ENCODE measurements at places on chromosomes 11 and 22.

GRCh38 chr22:41524809-41525449 lies 19.3 kb downstream of the POLR3H start:
- no peak for DNase-seq

GRCh38 chr11:25938952-25939351 lies 393.0 kb upstream of the ANO3 start:
- no peak for DNase-seq

DNA sequence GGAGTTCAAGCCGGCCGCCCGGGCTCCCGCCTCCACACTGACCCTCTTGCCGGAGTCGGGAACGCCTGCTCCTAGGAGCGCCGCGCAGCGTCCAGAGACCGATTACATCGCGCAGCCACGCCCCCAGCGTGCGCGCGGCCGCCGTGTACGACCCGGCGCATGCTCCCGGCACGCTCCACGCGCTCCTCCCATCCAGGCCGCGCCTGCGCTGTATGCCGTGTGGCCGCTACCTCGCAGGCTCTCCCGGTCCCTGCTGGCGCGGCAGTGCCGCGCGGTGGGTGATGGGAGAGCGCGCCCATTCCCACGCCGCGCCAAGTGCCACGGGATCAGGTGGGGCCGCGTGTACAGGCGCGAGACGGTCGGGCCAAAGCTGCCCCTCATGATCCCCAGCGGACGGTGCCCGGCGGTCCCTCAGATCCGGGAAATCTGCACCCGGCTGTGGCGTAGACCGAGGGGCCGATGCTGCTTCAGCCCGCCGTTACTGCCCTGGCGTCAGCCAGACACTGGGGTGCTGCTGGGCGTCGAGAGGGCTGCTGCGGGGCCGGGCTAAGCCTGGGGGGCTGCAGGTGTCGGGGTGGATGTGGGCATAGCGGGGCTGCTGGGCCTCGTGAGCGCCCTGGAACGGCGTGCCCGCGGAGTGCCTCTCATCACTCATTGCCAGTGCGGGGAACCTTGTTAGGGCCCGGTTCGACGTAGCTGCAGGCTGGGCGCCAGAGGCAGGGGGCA lies at the start of the genes GNB1L and RTL10:
GNB1L (minus strand) TSS at position 97 of the 726 bp plus-strand sequence. CDS start 33,519 bp downstream, outside the sequence.
RTL10 (minus strand) TSS at position 97 of the 726 bp plus-strand sequence. CDS start 2,613 bp downstream, outside the sequence.
- DNase-seq, result peak; percentile 96

DNA sequence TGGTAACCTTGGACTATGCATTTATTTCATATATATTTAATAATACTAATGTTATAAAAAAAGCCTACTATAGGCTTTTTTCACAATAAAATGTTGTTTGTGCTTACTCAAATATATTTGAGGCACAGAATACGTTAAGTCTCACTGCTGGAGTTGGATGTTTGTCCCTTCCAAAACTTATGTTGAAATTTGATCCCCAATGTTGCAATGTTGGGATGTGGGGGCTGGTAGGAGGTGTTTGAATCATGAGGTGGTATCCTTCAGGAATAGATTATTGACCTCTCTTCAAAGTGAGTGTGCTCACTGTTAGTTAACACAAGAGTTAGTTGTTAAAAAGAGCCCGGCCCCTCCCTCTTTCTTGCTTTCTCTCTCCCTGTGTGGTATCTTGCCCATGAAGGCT lies 1295.9 kb downstream of the JRKL start:
- DNase-seq, result no peak

GRCh38 chr11:91527380-91528030 lies 697.1 kb upstream of the FAT3 start:
- no peak for DNase-seq

GRCh38 chr11:103682318-103683184 lies 353.9 kb upstream of the DDI1 start:
- peak; percentile 60 for DNase-seq

DNA sequence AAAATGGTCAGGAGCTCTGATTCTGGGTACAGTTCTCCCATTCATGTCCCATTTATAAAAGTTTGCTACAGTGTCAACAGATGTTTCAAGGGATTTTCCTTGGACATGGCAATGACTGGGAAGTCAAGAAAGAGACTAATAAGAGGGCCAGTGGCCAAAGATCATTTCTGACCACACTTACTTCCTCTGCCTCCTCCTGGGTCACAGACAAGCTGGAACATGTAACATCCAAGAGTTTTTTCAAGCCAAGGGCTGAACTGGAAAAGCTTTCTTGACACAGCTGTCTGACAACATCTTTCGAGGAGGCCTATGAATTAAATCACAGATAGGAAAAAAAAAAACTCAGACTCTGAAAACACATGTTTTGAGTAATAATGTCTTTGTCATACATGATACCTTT lies 8.7 kb downstream of the COMMD9 start:
- no peak for DNase-seq

DNA sequence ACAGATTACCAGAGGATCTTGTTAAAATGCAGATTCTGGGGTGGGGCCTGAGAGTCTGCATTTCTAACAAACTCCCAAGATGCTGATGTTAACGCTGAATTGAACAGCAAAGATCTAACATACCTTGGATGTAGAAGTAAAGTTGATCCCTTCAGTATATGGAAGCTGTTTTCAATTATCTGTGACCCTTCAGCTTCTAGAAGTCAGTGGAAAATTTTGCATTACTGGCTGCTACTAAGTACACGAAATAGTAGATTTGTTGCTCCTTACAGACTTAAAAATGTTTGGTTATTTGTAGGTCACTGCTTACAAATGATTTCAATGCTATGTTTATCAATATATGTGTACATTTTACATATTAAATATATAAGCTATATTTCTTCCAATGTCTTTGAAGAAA lies 107.4 kb downstream of the ARHGAP42 start:
- no peak for DNase-seq

- no peak for DNase-seq
These were observed 51.5 kb downstream of the APOL1 start for GRCh38 chr22:36304429-36304828.

DNA sequence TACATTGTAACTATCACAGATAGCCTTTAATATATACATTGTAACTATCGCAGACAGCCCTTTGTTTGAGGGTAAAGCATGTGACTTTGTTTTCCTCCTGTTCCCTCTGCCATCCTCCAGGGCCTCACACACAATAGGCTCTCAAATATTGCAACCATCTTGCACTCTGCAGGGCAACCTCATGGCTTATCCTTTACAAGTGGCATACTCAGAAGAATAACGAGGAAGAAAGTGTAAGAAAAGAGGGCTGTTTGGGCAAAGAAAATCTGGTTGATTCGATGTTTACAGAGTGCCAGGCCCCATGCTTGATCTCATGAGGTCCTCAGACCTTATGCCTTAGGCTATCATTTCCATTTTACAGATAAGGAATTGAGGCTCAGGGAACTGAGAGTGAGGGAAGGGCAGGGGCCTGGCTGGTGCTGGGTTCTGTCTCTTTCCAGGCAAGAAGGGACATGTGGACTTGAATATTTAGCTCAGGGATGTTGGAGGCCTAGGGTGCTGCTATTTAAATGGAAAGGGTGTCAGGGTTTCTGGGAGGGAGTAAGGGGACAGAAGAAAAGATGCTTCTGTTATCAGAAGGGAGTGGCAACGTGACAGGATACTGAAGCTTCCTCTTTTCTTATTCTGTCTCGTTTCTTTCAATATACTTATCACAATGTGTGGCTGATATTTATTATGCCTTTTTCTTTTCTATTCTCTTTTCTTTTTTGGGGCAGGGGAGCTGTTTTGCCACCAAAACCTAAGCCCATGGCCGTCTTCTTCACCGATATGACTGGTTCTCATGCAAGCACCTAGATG lies 1.1 kb upstream of the SAMM50 start:
- no peak for DNase-seq

GRCh38 chr11:26037716-26038115 lies 294.2 kb upstream of the ANO3 start:
- DNase-seq, result no peak

- DNase-seq, result no peak
These were observed 10.9 kb downstream of the NCF4 start for GRCh38 chr22:36871669-36872081.

DNA sequence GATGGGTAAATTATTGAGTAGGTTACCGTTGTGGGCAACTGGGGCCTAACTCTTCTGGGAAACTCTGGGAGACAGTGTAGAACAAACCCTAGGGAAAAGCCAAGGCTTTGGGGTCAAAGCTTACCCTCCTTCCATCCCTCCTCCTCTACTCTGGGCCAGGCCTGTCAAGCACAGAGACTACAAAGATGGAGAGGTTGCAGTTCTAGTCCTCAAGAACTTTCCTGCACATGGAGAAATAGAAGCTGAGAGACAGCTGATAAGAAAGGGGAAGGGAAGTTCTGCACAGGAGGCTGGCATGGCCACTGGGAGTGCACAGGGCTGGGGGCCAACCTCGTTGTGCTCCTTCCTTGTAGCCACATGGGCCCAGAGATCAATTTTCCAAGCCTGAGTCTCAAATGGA lies 67.2 kb upstream of the ALX4 start:
- no peak for DNase-seq

- no peak for DNase-seq
These were observed 20.3 kb downstream of the ZC3H12C start for GRCh38 chr11:110113505-110113904.

DNA sequence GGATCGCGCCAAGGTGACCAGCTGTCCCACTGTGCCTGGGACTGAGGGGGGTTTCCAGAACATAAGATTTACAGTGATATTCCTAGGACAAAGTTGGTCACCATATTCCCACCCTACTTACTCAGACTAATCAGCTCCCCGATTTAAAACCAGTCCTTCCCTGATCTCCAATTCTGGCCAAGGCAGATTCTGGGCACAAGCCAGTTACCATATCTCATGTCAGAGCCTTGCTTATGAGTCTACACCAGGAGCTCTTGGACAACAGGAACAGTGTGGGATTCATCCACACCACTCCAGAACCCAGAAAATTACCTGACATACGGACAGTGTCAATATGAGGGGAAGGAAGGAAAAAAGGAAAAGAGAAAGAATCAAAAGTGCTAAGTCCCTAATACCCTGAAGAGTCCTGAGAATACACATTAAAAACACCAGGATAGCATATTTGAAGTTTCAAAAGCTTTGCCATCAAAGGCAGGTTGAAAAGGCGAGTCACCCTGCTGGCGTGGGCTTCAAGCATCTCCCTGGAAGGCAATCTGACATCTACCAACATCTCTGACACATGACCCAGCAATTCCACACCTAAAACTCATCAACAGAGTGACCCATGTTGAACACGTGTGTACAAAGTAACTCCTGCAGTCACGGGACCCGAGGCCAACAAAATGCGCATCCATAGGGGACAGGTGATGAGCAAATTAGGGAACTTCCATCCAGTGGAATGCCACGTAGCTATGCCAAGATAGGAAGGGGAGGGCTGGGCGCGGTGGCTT lies 8.0 kb upstream of the IL2RB start:
- no peak for DNase-seq

DNA sequence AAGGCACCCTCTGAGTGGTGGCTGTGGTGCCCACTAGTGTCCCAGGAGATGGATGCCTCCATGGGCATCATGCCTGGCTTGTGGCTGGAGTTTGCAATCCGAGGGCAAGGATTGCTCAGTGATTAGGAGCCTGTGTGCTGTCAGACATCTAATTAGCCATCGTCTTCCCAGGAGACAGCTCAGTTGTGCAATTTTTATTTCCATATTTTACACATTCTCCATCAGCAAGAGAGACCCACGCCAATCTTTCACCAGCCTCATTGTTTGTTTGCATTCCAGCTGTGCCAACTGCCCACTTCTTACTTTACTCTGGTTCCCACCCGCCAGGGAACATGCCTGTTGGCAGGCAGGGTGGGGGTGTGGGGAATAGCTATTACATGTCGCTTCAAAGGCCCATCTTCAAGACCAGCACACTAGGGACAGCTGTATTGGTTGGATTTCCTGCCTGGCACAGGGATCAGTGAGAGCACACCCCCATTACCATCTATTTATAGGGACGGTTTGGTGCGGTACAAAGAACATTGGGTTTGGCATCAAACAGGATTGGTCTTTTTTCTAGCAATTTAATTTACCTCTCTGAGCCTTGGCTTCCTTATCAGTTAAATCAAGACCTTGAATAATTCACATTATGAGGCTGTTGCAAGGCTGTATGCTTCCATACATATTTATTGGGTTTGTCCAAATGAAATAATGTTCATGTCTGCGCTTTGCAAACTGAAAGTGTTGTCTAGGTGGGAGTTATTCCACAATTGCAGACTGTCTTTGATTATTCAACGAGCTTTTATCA lies 80.7 kb upstream of the NAV2 start:
- DNase-seq, result peak; percentile 12

DNA sequence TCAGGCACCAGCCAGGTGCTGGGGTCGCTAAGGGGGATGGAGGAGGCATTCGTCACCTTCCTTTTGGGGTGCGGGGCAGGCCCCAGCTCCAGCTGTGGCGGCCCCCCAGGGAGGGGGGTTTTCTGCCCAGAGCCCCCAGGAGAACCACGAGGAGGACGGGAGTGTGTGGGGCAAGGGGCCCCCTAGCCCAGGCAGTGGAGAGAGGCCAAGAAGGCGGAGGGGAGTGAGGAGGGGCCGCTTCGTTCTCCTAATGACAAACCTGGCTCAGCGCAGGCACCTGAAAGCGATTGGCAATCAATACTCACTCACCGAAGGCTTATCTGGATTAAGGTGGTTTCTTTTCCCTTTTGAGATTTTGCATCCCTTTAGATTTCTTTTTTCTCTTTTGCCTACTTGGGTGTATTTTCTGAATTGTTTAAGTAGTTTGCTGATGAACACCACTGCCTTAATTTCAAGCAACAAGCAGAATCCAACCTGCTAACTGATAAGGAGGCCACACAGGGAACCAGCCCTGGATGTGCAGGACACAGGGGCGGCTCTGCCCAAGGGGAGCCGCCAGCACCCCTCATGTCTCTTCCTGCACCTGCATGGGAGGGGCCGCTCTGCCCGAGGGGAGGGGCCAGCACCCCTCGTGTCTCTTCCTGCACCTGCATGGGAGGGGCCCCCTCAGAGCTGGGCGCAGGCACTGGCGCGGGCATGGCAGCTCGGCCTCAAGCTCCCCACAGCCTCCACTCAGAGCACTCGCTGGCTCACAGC lies 122.3 kb downstream of the BRD1 start:
- no peak for DNase-seq

DNA sequence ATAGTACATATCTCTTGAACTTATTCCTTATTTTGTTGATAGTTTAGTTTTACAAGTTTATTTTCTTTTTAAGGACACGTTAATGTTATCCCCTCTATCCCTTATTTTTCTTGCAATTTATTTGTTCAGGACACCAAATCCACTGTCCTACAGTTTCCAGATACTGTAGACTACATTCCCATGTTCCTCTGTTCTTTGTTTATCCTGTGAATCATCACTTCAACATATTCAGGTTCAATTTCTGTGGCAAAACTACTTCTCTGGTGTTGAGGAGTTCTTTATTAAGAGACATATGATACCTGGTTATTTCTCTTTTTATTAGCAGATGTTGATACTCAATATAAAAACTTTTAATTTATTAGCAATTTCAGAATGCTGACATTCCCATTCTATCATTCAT lies 72.8 kb upstream of the CLNS1A start:
- no peak for DNase-seq

- peak; percentile 35 for DNase-seq
These were observed 76.0 kb upstream of the GRK3 start for GRCh38 chr22:25488244-25489020.

- no peak for DNase-seq
These were observed 33.3 kb downstream of the NF2 start for GRCh38 chr22:29636751-29637150.

DNA sequence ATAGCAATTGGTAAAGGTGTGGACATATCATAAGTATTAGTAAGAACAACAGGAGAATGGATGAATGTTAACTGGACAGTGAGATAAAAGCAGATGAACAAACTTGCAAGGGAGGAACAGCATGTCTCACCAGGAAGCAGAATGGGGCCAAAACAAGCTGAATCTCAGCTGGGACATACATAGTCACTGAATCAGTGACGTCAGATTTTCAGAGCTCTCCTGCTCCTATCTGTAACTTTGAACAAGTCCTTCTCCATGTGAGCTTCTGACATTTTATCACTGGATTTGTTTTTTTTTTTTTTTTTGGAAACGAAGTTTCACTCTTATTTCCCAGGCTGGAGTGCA lies 118.7 kb downstream of the BBOX1 start:
- DNase-seq, result no peak

GRCh38 chr11:134659882-134660281 lies 247.8 kb upstream of the B3GAT1 start:
- DNase-seq, result no peak

Data from C1 segment of cervical spinal cord (tissue), 14 donors.